ENCODE measurements at places on chromosomes 2 and 18.

DNA sequence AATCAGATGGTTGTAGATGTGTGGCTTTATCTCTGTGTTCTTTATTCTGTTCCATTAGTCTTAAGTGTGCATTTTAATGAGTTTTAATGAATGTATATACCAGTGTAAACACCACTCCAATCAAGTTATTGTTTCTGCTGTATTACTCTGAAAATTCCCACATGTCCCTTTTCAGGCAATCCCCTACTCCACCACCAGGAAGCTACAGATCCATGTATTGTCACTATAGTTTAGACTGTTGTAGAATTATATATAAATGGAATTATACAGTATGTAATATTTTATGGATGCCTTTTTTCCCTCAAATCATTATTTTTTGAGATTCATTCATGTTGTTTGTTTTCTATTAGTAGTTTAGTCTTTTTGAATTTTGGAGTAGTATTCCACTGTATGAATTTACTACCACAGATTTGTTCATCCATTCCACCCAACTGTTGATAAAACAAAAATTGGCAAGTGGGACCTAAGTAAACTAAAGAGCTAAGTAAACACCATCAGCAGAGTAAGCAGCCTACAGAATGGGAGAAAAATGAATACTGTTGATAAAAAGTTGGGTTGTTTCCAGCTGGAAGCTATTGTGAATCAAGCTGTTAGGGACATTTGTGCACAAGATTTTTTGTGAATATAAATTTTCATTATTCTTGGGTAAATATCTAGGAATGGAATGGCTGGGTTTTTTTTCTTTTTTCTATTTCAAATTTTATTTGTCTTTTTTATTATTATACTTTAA, 262.0 kb downstream of the CAMKMT start:
- DNase-seq: no peak

DNA sequence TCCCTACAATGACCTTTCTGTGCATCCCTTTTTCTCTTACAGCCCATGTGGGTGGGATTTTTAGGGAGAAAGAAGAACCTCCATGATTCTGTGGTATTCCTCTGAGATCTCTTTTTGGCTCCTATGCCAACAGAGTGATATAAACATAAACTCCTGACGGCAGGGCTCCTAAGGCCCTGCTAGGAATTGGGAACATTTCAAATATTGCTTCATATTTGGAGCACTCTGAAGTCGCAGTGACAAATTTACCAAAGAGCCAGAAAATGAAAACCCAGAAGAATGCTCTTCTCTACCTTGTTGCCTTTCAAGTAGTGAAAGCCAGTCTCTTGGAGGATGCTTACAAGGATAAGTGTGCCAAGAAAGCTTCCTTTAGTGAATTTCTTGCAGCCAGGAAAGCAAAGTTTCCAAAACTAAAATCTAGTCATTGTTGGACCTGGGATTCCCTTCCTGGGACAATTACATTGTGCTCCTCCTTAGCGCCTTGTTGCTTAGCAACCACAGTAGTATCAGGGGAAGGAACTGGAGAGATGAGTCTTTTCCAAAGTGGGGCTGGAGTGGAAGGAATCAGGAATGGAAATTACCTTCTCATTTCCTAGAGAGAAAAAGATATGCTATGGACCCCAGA, 7.3 kb upstream of the SETBP1 start:
- DNase-seq: no peak

DNA sequence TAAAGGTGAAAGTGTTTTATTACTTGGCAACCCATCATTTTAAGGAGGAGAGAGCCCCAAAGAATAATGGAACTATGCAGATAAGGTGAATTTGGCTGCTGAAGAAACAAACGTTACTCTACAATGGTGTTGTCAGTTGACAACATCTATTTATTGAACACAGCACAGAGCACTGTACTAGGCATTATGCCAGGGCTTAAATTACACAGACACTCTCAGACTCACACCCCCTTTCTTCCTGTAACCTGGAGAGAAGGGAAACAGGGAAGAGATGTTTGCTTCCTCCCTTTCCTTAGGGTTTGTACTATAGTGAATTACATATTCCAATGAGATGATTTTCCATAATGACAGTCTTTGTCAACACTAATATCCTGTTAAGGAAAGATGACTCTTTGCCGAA, 94.0 kb upstream of the ATP5MC3 start:
- DNase-seq: no peak

- no peak for DNase-seq
These were observed 53.2 kb downstream of the IMPA2 start for GRCh38 chr18:12034241-12035100.

GRCh38 chr18:9546468-9546867, 67.9 kb downstream of the PPP4R1 start:
- no peak for DNase-seq

- no peak for DNase-seq
These were observed 12.0 kb upstream of the GTF2A1L start for GRCh38 chr2:48605482-48606175.

DNA sequence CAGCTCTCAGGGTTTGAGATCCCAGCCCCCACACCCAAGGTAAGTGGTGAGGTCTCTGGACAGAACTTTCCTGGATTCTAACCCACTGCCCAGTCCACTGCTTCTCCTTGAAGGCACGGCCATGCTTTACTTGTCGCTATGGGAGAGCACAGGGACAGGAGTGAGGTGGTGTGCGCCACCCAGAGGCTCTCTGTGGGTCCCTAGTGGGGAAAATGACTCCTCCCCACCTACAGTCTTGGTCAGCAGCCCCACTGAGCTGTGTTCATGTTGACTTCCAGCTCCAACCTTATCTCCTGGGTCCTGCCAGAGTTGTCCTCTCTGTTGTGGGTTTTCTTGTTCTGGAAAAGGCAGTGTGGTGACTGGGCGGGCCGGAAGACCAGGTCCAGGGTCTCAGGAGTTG, 11.1 kb downstream of the TET3 start:
- DNase-seq: no peak

DNA sequence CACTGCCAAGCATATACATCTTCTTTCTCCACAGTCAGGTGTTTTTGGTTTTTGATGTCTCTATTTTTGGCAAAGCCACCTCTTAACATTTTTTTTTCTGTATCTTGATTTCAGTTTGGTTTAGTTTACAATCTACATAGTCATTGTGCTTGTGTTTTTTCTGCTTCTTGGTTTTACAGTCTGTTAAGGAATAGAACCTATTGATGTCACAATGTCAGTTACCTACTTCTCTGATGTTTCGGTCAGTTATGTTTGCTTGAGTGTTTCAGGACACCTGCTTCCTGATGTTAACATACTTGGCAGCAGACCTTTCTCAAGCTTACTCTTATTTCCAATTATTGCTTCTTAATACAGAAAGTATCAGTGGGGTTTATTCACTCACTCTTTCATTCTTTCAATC, 253.3 kb downstream of the SPAG16 start:
- no peak for DNase-seq

DNA sequence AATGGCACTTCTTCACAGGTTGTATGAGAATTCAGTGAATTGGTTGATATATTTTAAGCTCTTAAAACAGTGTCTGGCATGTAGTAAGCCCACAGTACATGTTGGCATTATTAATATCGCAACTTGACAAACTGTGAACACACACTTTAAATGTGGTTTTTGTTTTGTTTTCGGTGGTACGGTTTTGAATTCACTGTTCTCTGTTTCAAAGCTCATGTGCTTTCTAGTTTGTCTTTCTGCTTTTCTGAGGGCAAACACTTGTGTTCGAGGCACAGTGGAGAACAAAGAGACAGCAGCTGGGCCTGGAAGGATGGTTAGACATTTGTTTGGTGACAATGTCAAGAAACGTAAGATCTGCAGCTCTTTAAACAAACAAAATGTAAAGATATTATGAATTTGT, 276.5 kb upstream of the MC4R start:
- no peak for DNase-seq

GRCh38 chr2:127563458-127564428, 28.3 kb downstream of the MYO7B start:
- DNase-seq: no peak

DNA sequence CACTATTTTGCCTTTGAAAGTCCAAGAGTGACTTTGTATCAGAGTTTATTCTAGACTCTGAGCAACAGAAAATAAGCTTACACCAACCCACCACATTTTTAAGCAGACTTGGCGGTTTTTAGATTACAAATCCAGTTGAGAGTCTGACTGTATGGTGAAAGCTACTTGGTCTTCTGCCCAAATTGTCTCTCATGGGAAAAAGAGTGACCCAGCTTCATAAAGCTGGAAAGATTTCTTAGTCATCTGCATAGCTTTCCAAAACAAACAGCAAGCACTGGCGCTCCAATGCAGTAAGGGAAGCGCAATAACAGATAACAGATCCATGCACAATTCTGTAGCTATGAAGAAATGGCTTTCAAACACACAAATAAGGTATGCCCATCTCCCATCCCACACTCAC, 7.1 kb downstream of the DSG1 start:
- peak; percentile 72 for DNase-seq

DNA sequence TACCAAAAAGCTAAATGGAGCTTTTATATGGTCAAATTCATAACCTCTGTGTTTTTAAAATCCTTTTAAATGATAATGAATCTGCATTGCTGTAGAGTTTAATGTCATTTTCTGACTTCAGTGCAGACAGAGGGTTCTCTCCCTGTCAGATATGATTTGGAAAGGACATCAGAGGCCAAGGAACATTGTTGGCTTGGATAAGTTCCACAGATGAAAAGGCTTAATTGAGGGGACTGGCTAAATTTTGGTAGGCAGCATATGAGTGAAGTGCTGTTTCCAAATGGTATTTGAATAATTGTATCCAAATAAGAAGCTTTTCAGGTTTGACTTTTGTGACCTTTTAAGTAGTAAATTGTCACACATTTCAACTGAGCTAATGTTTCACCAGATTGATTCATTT, 124.6 kb upstream of the KCNH7 start:
- no peak for DNase-seq

DNA sequence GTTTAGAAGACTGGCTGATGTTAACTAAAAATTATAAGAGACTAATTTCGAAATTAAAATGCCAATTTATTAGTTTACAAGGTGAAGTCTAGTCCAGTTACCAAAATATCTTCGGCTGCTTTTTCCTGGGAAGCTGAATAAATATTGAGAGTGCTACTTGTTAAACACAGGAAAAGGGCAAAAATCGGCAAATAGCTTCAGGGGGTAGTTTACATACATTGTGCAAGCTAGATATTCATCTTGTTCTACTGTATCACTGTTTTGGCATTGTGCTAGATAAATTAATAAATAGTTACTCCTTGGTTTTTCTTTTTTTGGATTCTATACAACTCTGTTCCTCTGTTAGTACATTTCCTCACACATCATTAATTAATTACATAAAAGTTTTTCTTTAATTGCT, 29.3 kb downstream of the NHEJ1 start:
- DNase-seq: no peak

GRCh38 chr2:101967826-101968513, 23.8 kb upstream of the IL1R2 start:
- no peak for DNase-seq

- DNase-seq: no peak
These were observed 13.3 kb downstream of the LGALSL start for GRCh38 chr2:64467096-64467843.

- DNase-seq: peak; percentile 49
These were observed 117.6 kb downstream of the FAM124B start for GRCh38 chr2:224284134-224284946.

GRCh38 chr2:181723731-181724130, 43.4 kb upstream of the NEUROD1 start:
- no peak for DNase-seq

GRCh38 chr2:201279079-201279478, 18.7 kb downstream of the CASP8 start:
- DNase-seq: no peak

DNA sequence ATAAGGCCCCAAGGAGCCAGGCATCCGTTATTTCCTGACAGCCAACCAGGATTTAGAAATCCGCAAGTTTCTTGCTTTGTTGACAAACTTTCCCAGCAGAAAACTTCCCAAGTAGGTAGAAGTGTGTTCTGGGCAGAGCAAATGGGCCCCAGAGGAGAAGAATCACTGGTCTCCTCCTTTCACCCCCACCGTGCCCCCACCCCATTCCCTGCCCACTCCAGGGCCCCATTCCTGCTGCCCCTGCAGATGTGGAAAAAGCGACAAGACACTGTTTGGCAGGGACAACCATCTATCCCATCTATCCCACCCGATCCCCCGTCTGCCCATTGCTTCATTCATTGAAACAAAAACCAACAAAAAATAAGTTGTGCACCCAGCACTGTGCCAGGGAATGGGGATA, 10.2 kb upstream of the FAHD2A start:
- no peak for DNase-seq

GRCh38 chr2:16417726-16418125, 247.9 kb downstream of the CYRIA start:
- no peak for DNase-seq

- DNase-seq: no peak
These were observed 566.0 kb downstream of the STK39 start for GRCh38 chr2:167681234-167682015.

GRCh38 chr2:24404491-24404921, 44.2 kb upstream of the ITSN2 start:
- DNase-seq: no peak

GRCh38 chr2:236172255-236173035, 4.3 kb upstream of the GBX2 start:
- DNase-seq: no peak

DNA sequence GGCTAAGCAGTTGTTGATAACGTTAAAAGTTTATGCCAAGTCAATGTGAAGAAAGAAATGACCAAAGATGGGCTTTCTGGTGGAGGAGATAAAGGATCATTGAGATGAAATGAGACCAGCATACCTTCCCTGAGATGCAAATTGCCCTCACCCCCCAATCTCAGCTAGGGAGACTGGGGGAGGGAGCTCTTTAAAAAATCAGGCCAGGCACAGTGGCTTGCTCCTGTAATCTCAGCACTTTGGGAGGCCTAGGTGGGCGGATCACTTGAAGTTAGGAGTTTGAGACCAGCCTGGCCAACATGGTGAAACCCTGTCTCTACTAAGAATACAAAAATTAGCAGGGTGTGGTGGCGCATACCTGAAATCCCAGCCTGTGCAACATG, 30.9 kb upstream of the KCMF1 start:
- no peak for DNase-seq

- DNase-seq: peak; percentile 99
These were observed 32.9 kb downstream of the HS1BP3 start for GRCh38 chr2:20617892-20618467.
